ENCODE measurements at places on chromosomes 16 and 17.

GRCh38 chr17:18159551-18160120 is 24.0 kb upstream of the ALKBH5 start:
- no peak for DNase-seq

DNA sequence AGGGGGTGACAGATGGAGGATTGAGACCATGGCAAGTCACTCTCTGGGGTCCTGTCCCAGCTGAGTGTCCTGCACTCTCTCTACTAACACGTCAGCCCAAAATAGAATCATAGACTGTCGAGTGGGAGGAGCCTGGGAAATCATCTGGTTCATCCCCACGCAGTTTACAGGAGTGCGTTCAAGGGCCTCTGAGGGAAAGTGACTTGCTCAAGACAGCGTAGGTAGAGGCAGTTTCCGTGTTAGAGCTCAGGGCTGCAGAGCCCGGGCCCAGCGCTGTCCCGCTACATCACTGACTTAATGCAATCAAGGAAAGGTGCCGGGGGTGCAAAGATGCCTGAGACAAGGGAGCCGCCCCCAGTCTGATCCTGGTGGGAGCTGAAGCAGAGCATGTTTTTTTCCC is 10.3 kb downstream of the GSG1L2 start:
- DNase-seq: no peak

DNA sequence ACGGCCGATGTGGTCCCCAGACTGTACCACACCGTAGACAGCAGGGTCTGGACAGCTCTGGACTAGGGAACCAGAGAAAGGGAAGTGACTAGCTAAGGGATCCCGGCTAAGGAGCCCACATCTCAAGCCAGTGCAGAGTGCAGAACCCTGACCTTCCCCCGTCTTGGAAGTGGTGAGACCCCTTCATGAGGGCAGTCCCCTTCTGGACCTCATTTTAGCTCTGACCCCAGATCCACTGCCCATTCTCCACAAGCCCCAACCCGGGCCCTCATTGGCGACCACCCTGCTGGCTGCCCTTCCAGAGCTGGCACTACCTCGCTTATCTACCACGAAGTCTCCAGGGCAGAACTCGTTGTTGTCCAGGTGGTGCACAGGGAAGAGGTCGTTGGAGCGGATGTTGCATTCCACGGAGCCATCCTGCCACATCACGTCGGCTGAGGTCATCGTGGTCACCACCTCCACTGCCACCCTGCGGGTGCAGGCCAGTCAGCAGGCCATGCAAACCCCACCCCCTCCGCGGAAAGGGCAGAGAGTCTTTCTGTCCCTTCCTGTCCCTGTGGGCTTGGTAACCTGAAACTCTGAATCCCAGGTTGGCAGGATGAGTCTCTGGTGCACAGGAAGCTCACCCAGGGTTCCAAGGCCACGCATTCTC is 14.2 kb downstream of the SPHK1 start:
- no peak for DNase-seq

DNA sequence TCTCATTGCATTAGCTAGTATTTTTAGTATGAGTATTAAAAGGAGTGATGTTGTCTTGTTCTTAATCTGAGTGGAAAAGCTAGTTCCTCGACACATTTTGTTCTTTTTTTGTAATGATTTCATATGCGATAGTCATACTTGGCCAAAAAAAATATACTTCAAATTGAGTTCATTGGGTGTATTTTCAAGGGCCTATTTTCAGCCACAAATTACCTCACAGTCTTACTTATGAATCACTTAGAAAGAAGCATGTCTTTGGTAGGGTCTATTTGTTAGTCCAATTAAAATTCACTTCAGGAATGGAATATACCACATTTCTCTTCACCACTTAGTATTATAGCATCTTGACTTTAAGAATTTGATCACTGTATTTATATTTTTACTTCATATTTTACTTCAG is 337.2 kb downstream of the CDH11 start:
- DNase-seq: no peak

DNA sequence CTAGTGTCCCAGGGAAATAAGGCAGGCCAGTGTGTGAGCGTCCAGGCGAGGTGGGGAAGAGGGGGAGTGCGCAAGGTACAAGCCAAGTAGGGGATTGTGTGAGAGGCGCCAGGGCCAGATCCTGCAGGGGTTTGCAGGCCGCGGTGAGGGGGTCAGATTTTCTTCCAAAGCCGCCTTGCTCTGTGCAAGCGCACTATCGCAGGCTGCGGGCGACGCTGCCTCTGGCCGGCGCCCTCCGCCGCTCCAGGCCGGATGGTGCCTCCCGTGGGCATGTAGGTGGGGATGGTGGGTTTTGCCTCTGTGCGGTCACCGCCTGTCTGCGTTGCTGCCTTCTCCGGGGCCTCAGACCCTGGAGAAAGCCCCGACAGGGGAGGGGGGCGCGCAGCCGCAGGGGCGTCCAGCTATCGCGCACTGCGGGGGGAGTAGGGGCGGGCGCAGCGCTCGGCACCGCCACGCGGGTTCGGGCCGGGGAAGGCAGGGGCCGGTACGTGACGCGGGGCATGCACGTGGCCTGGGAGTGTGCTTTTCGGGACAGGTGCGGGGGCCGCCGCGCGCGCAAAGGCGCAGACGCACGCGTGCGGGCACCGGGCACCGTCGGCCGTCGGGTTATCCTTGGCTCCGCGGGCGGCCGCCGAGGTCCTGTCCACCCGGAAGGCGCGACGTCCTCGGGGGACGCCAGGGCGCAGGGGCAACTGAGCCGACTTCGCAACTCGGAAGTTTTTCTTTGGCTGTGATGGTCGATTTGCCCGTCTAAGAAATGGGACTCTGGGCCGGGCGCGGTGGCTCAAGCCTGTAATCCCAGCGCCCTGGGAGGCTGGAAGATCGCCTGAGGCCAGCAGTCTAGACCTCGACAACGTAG is 1.1 kb upstream of the HAPSTR1 start:
- peak; percentile 69 for DNase-seq
